Ovary (tissue), 10 donors: ENCODE measurements at places on chromosomes 11 and 22. TPM values are rescaled to one million over a fixed set of nuclear protein-coding genes. Genes with fewer than 3 reads are reported as not detected.

Gene APOBEC3F
- 32.5 TPM for total RNA-seq

DNA sequence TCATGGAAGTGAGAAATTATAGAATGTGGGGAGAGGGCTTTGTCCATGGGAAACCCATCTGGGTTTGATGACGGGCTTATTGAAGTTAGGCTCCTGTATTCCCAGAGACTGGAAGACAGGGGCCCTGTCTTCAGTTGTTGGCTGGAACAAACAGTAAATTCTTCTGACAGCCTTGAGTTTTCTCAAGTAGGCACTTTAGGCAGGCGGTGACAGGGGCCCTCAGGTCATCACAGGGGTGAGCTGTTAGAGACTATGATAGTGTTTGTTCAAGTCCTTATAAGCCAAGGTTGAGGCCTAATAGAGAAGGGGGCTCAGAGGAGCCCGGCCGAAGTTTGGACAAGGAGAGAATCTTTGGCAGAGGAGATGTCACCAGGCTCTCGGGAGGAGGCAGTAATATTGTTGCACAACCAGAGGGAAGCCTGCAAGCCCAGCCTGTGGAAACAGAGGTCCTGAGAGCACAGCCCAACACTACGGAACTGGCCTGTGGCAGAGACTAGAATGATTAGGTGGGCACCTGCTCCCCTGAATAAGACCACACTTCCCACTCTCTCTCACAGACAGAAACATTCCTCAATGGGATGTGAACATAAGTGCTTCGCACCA, 20.2 kb upstream of the IL17RA start:
- no peaks in the 10 kb centered on the region for H3K36me3 ChIP-seq
- DNase-seq = no peak
- H3K27me3 ChIP-seq = no peaks in the 10 kb centered on the region

Gene HTR3A
- not detected for total RNA-seq

- H3K36me3 ChIP-seq = no peaks in the 10 kb centered on the region
- H3K27me3 ChIP-seq = no peaks in the 10 kb centered on the region
- no peaks in the 10 kb centered on the region for H3K4me1 ChIP-seq
- no peak overlapping the region for H3K27ac ChIP-seq
- no peak overlapping the region for H3K4me3 ChIP-seq
- DNase-seq = no peak
These were observed 35.0 kb upstream of the HIPK3 start for GRCh38 chr11:33222052-33222750.

DNA sequence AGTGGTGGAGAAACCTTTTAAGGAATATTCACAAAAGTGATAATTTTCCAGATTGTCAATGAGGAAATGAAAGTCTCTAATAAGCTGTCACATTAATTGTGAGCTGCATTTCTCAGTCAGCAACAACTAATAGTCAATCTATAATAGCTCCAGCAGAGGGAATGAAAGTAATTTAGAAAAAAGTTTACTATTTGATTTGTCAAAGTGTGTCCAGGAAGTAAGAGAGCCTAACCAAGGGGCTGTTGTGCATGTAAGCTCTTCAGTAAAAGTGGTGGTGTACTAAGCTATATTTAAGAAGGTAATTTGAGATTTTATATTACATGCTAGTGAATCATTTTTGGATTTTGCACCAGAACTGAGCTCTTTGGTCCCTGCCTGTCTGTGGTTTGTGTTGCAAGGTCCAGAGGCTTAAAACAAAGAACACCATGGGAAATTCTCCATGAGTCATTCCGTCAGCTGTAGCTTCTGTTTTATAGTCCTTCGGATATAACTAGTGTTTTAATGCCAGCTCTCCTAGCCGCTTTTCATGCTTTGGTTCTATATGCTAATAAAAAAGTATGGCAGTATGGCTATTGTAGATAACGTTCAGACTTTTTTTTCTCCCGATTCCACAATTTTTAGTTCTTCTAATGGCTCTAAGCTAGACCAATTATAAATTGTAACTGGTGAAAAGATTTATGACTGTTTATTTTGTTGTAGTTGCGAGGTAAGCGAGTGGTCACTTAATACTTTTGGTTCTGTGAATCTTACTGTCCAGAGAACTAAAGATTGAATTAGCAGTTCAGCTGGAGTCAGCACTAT, 64.6 kb downstream of the ARHGEF12 start:
- no peak overlapping the region for H3K27ac ChIP-seq
- H3K27me3 ChIP-seq = no peaks in the 10 kb centered on the region
- no peak overlapping the region for H3K4me3 ChIP-seq
- no peaks in the 10 kb centered on the region for H3K4me1 ChIP-seq

DNA sequence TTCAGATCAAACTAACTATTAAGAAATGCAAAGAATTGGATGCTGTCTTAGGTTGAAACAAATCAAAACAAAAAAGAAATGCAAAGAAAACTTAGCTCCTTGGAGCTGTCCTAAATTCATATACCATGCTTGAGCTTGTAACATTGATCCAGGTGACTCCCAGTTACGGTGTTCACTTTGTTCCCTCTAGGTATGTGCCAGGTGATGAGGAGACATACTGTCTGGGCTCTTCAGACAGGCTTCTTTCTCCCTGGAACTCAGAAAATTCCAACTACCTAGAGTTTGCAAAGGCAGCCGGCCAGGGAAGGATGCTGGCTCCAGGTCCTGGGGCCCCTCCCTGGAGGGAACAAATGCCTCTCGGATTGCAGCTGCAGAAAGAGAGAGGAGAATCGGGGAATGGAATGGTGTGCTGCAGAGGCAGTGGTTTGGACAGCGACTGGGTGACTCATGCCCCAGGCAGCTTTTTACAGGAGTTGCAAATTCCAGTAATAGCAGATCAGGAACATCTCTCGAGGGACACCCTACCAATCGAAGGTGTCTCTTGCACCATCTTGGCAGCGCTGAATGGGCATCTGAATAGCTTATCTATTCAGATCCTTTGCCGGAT, 12.3 kb upstream of the ASPHD2 start:
- no peaks in the 10 kb centered on the region for H3K27me3 ChIP-seq
- H3K4me1 ChIP-seq = no peaks in the 10 kb centered on the region
- no peaks in the 10 kb centered on the region for H3K36me3 ChIP-seq
- DNase-seq = no peak
- H3K27ac ChIP-seq = no peak overlapping the region
- no peak overlapping the region for H3K4me3 ChIP-seq

Gene NCR3LG1
- total RNA-seq = 4.0 TPM

GRCh38 chr22:41447435-41448188, 1.0 kb upstream of the TOB2 start:
- peak; percentile 72 for DNase-seq
- no peaks in the 10 kb centered on the region for H3K36me3 ChIP-seq
- no peaks in the 10 kb centered on the region for H3K27me3 ChIP-seq
- H3K4me1 ChIP-seq = peaks cover 6% of the 10 kb centered on the region
- peak overlapping the region; percentile 94 for H3K4me3 ChIP-seq
- H3K27ac ChIP-seq = peak overlapping the region; percentile 96

- no peak within 1 kb of the TSS for H3K27ac ChIP-seq
- no peak for DNase-seq
- H3K4me3 ChIP-seq = no peak within 1 kb of the TSS
- H3K4me1 ChIP-seq = peaks cover 7% of the 10 kb centered on the region
These were observed at the start of gene LSP1 for GRCh38 chr11:1852877-1853276. TSS of gene LSP1 (plus strand) at chr11:1853084. CDS start at chr11:1853145, 61 bp downstream.

GRCh38 chr11:76361374-76361773, 19.6 kb downstream of the THAP12 start:
- DNase-seq = no peak
- H3K4me1 ChIP-seq = no peaks in the 10 kb centered on the region
- no peak overlapping the region for H3K27ac ChIP-seq
- no peak overlapping the region for H3K4me3 ChIP-seq
- no peaks in the 10 kb centered on the region for H3K27me3 ChIP-seq

DNA sequence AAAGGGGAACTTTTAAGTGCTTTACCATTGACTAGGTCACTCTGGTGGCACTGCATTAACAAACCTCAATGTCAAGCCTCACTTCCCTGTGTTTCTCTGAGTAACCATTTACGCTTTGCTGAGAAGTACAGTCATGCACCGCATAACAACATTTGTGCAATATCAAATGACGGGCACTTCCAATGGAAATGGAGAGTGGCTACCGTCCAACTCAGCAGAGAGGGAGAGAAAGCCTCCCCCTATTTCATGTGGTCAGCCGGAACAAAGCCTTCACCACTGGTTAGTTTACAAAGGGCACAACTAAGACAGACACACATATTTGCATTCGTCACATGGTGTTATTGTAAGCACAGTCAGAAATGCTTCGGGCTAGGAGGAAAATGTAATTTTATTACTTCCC, 117.3 kb downstream of the RASSF10 start:
- no peaks in the 10 kb centered on the region for H3K4me1 ChIP-seq
- no peaks in the 10 kb centered on the region for H3K36me3 ChIP-seq
- no peak overlapping the region for H3K4me3 ChIP-seq

DNA sequence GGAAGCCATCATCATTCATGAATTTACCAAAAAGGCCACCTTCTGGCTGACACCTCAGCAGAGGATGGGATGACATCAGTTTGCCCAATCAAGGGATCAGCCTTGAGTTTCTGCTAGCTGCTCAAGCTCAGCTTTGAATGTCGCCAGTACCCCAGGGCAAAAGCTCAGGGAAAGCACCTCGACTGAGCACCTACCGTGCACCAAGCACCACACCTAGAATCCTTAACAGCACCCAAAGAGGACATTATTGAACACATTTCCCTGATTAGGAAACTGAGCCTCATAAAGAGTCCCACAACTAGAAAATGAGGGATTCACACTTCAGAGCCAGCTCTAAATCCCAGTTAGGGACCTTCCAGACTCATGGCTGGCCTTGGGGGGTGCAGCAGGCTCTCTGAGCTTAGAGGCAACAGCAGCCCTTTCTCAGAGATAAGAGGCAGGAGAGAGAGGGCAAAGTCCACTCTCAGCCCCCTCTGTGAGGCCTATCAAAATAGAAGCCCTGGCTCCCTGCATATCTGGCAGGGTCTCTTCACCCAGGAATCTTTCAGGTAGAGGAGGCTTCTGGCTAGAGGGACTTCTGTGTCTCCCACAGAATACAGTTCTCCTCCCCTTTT, 13.4 kb upstream of the DAGLA start:
- no peak overlapping the region for H3K4me3 ChIP-seq
- H3K4me1 ChIP-seq = no peaks in the 10 kb centered on the region
- DNase-seq = no peak
- no peaks in the 10 kb centered on the region for H3K27me3 ChIP-seq
- no peaks in the 10 kb centered on the region for H3K36me3 ChIP-seq
- no peak overlapping the region for H3K27ac ChIP-seq

GRCh38 chr22:29275167-29275566, 7.1 kb downstream of the EWSR1 start:
- H3K4me1 ChIP-seq = peaks cover 4% of the 10 kb centered on the region
- no peaks in the 10 kb centered on the region for H3K36me3 ChIP-seq
- no peaks in the 10 kb centered on the region for H3K27me3 ChIP-seq
- no peak overlapping the region for H3K4me3 ChIP-seq

GRCh38 chr11:44112091-44112821, 16.8 kb downstream of the EXT2 start:
- peaks cover 1% of the 10 kb centered on the region for H3K4me1 ChIP-seq
- H3K27me3 ChIP-seq = no peaks in the 10 kb centered on the region
- no peaks in the 10 kb centered on the region for H3K36me3 ChIP-seq
- H3K4me3 ChIP-seq = no peak overlapping the region
- DNase-seq = no peak

DNA sequence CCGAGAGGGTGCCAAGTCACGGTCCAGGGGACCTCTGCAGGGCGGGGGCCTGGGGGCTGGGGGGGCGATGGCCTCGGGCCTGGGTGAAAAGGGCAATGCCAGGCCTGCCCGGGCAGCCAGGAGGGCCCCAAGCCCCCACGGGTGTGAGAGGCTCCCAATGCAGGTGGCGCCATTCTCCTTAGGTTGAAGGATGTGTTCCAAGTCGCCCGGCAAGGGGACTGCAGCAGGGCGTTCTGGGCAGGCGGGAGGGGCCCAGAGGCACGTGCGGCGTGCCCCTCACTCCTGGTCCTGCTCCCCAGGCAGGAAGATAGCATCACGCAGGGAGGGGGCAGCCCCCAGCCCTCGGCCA, 730 bp upstream of the TNNI2 start:
- H3K36me3 ChIP-seq = no peaks in the 10 kb centered on the region
- no peak overlapping the region for H3K27ac ChIP-seq
